ENCODE measurements at places on chromosomes 4 and X.

DNA sequence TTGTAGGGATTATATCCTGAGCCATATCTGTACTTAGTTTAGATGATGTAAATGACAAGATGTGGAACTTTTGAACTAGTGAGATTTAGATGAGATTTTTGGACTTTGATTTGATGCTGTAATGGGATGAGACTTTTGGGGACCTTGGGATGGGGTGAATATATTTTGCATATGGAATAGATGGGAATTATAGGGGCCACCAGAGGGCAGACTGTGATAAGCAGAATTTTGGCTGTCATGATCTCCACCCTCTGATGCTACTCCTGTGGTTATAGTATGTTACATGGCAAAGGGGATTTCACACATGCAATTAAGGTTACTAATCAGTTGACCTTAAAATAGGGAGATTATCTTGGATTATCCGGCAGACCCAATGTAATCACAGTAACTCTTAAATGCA is 214.0 kb upstream of the NHS start:
- DNase-seq, result no peak

DNA sequence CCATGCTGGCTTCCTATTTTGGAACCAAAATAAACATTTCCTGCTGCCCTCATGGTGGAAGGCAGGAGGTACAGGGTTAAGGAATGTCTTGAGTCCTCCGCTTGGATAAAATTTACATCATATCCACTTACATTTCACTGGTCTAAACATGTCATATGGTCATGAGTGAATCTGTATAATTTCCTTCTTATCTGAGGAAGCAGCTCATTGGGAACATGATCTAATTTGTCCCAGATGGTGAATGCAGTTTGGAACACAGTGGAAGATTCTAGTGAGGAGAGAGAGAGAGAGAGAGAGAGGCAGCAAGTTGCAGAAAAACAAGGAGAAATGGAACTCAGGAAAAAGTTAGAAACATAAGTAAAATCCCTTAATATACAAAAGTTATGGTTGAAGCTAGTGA is 46.8 kb downstream of the MXRA5 start:
- DNase-seq, result no peak

- DNase-seq, result no peak
These were observed 57.0 kb upstream of the MAP9 start for GRCh38 chr4:155433636-155434360.

DNA sequence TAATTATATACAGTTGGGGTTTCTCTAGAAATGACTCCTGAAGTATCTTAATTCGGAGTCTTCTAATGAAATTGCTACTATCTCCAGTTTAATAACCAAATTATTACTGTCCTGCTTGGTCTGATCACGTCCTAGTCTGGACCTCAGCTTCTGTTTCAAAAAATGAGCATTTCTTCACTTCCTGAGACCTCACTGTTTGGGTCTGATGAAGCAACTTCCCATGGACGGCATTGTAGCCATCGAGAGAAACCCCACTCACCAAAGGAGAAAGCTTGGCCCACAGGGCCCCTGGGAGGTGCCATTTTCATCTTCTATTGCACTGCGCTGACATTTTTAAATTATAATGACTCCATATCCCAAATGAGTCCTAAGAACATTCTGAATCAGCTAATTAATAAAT is 178.0 kb downstream of the MGST2 start:
- no peak for DNase-seq

DNA sequence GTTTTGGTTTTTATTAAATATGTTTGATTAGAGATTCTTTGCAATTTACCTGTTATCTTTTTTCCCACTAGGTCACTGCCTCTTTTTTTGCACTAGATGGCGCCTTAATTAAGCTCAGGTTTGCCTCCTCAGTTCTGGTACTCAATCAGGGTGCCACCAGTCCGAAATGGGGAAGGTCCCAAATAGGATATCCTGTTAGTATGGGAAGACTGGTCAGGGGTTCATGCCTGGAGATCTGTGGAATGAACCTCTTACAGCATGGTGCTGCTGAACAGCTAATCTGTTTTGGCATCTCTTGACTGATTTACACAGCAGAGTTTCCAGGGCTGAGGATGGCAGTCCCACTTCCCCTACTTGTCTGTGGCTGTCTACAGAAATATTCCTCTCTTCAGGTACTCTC is 24.2 kb upstream of the VSIG1 start:
- no peak for DNase-seq

GRCh38 chr4:185189606-185190305 is 14.0 kb downstream of the CFAP97 start:
- DNase-seq, result no peak

GRCh38 chr4:109589119-109589518 is 29.1 kb downstream of the MCUB start:
- no peak for DNase-seq

- DNase-seq, result no peak
These were observed 4.3 kb upstream of the IL21 start for GRCh38 chr4:122625156-122625555.

DNA sequence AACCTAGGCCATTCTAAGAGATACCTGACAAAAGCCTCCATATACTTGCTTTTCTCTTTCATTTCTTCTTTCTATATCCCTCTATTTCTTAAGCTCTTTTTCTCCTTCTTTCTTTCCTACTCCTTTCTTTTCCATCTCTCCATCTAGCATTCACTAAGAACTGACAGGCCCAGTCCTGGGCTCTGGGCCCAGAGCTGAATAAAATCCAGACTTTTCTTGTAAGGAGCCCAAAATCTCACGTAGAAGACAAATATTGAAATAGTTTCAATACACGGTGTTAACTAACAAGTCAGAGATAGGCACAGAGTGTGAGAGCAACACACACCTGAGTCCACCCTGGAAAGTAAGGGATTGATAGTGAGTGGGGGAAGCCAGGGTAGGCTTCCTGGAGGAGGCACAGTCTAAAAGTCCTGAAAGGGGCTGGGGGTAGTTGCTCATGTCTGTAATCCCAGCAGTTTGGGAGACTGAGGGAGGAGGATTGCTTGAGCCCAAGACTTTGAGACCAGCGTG is 73.2 kb upstream of the EFNB1 start:
- DNase-seq, result no peak

- no peak for DNase-seq
These were observed 8.0 kb downstream of the MSX1 start for GRCh38 chr4:4867375-4868039.

- DNase-seq, result no peak
These were observed 7.5 kb downstream of the RASL11B start for GRCh38 chr4:52869656-52870055.

- no peak for DNase-seq
These were observed 6.7 kb downstream of the RTL8B start for GRCh38 chrX:135015523-135016245.

- DNase-seq, result no peak
These were observed 102.9 kb upstream of the TNIP3 start for GRCh38 chr4:121266982-121267381.

GRCh38 chrX:110407910-110408545 is 49.4 kb downstream of the RTL9 start:
- DNase-seq, result peak; percentile 21

DNA sequence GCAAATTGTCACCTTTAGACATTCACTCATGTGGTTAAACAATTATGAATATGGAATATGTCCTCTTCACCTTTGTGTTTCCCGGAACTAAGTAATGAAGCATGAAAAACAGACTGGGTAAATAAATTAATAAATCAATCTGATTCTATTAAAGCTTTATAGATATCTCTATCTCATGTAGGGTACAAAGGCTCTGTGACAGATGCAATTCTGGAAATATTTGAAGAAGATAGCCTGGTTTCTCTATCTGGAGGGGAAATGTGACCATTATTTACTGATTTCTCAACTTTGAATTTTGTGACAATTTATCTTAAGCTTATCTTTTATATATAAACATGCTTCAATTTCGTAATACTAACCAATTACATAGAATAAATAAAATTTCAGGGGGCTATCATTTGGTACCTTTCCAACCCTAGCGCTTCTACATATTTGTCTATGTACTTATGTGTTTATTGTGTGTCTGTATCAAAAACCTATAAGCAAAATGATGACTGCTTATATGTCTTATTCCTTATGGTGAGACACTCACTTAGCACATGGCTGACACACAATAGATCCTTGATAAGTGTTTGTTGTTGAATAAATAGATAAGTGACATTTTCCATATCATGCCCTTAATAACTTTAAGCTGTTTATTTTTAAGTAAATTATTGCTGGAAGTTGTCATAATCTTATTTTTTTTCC is 9.9 kb downstream of the CTSO start:
- no peak for DNase-seq

DNA sequence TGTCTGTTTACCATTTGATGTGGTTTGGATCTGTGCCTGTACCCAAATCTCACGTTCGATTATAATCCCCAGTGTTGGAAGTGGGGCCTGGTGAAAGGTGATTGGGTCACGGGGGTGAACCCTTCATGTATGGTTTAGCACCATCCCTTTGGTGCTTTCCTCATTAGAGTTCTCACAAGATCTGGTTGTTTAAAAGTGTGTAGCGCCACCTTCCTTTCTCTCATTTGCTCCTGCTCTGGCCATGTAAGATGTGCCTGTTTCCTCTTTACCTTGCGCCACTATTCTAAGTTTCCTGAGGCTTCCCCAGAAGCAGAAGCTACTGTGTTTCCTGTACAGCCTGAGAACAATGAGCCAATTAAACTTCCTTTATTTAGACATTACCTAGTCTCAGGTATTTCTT is 610.7 kb upstream of the ADGRL3 start:
- DNase-seq, result no peak

Data from activated CD4-positive, alpha-beta T cell treated with anti-CD3 and anti-CD28 coated beads, Interleukin-2, amount 50 U/mL, for 1 hour (primary cell).